Urinary bladder (tissue), 4 donors: ENCODE measurements at places on chromosomes 6 and 20.

GRCh38 chr20:32585586-32586127 lies 524 bp upstream of the NOL4L start:
- DNase-seq: no peak

DNA sequence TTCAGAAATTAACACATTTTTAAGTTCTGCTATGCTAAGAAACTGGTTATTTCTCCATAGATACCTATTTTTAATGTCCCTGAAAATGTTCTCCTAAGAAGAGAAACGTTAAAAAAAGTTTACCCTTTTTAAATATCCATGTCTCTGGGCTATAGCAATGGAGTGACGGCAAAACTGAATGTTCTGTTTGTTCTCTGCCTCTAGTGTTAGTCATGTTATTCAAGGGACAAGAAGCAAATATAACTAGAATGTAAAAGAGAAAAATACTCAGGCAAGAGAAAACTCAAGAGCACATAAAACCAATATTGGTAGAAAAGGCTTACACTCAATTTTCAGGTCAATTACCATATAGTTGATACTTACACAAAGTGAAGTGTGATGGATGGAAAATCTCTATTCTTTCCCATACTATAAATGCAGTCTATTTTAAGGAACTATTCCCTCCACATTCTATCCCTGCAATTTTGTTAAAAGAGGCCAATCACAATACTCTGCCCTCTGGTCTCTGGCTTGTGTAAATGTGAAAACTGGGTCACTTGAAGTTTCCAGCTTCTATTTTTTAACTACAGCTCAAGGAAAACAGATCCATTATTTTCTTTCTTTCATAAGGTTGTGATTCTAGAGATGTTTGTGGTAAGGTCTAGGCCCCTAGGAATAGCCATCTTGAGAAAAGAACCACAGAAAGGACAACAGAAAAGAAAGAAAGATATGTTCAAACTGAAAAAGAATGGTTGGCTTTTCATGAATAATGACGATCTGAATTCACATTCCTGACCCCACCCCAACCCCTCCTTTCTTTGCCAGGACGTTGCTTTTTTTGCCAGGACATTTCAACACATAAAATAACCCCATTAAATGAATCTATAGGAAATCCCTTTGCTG lies 200.3 kb upstream of the FAM83B start:
- DNase-seq: no peak

- DNase-seq: no peak
These were observed 68.3 kb downstream of the ANKRD6 start for GRCh38 chr6:89501222-89501621.

DNA sequence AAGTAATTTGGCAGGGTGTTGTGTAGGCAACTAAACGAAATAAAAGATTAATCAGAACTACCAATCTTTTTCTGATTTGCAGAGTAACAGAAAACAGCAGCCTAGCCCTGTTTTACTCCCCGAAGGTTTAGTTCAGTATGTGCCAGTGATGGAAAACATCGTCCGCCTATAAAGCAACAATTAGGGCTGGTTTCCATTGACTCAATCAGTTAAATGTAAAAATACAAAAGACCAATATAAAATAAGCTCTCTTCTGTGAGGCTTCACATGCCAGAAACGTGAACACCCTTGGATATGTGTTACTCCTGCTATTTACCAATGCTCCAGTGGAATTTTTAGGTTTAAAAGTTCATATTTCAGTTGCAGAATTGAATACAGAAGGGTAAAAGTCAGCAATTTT lies 210.5 kb upstream of the RSPO3 start:
- DNase-seq: no peak

- no peak for DNase-seq
These were observed 140.9 kb downstream of the GJA10 start for GRCh38 chr6:90035047-90035723.

- no peak for DNase-seq
These were observed 395.8 kb downstream of the TFAP2B start for GRCh38 chr6:51214442-51214841.

- no peak for DNase-seq
These were observed 52.2 kb downstream of the TPBG start for GRCh38 chr6:82415820-82416219.

GRCh38 chr20:2224368-2224639 lies 71.5 kb upstream of the TGM3 start:
- DNase-seq: no peak

DNA sequence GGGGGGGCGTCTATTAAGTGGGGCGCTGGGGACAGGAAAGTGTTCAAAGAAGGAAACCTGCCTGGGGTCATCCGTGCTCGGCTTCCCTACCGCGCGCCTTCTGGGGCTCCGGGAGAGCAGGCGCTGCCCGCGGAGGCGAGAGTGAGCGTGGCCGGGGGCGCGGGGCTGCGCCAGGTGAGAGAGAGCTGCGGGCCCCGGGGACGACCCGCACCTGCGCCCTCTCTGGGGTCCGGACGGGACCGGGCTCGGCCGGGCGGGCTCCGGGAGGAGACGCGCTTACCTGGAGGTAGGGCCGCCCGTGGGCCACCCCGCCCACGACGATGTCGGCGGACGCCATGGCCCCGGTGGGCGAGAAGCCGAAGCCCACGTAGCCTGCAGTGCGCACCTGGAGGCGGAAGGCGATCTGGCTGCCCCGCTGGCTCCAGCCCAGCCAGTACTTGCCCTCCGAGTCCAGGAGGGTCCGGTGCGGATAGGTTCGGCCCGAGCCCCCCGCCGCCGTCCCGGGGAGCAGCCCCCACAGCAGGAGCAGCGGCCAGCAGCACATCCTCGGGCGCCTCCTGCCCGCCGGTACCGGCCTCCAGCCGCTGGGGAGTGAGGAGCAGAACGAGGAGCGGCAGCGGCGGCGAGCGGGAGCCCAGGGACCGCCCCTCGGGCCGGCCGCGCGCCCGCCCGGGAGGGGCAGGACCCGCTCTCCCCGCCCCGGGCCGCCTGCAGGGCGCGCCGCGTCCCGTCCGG lies at the start of gene MOXD1:
Gene MOXD1 (minus strand): TSS at position 593 of the 735 bp plus-strand sequence. CDS start 49 bp downstream, at position 544.
- DNase-seq: no peak

- DNase-seq: no peak
These were observed 83.7 kb upstream of the TMEM30A start for GRCh38 chr6:75368151-75368779.

GRCh38 chr20:14820771-14821170 lies 483.4 kb upstream of the FLRT3 start:
- DNase-seq: no peak

DNA sequence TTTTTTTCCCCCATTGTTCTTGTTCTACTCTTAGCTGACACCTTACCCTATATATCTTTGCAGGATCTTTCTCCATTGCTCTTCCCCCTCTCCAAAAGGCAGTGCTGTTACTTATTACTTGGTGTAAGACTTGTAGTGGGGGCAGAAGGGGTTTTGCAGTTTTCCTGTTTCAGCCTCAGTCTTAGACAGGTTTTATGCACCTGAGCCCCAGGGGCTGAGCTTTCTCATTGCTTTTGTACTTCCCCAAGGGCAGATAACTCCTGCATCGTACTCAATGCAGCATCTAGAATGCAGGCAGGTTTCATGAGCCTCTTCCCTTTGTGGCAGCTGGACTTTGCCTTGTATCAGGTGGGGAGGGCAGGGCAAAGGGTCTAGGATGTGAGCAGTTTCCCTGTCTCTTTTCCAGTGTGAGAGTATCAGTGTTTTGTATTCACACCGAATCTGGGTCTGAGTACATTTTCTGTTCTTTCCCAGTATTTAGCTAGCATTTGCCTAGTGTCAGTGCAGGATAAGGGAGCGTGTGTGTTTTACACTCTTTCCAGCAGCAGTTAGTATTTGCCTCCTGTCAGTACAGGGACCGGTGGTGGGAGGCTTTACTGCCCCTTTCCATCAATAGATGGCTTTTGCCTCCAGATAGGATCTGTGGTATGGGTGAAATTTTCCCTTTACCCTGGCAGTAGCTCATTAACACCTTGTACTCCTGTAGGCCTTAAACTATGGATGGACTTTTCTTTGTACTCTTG lies 19.6 kb downstream of the CYB5R4 start:
- no peak for DNase-seq

GRCh38 chr6:127058027-127058426 lies 60.4 kb upstream of the RSPO3 start:
- no peak for DNase-seq

DNA sequence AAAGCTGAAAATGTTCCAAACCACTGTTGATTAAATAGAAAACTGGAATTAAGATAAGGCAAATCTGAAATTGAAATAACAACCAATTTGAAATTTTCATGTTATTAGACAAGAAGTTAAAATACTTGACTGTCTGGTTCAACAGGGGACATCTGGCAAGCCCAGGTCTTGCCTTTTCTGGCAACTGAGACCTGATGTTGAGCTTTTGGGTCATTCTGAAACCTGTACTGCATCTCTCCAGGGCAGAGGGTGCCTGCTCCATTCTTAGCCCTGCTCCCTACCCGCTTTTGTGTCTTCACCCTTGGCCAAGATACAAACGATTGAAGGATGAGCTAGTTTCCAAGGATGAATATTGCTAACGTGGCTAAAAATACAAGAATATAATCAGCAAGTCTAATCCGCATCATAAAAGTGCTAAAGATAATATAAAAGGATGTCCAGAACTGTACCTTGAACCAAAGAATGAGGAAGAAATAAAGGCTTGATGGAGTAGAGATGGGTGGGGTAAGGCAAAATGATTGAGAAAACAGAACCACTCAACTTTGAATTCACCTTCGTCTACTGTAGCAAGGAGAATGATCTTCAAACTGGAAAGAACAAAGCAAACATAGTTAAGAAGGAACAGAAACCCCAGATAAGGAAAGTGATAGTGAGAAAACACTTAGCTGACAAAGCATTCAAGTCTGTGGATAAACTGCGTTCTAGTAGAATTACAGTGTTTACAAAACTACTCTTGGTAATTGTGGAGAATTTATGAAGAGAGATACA lies 109.8 kb upstream of the MAN1A1 start:
- no peak for DNase-seq

- DNase-seq: no peak
These were observed 35.6 kb downstream of the LRRC1 start for GRCh38 chr6:53830366-53830765.

GRCh38 chr6:105817370-105817769 lies 268.8 kb upstream of the PRDM1 start:
- no peak for DNase-seq

GRCh38 chr6:37480951-37481534 lies 18.6 kb downstream of the CCDC167 start:
- no peak for DNase-seq

GRCh38 chr6:42709871-42710270 lies 12.5 kb downstream of the PRPH2 start:
- no peak for DNase-seq

DNA sequence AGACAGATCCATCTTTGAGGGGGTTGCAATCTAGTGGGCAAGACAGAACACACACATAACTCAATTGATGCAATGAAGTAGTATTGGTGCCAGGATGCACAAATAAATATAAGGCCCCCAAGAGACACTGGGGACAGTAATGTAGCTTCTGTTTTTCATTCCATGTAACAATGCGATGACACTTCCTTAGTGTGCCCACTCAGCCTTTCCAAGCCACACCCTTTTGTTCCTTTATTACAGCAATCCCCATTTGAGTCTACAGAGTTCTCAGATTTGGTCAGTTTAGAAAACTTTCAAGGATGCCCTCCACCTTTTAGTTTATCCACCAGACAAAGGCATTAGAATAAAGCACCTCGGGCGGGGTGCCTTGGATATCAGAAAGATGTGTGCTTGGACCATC lies 15.5 kb downstream of the TGM3 start:
- no peak for DNase-seq

DNA sequence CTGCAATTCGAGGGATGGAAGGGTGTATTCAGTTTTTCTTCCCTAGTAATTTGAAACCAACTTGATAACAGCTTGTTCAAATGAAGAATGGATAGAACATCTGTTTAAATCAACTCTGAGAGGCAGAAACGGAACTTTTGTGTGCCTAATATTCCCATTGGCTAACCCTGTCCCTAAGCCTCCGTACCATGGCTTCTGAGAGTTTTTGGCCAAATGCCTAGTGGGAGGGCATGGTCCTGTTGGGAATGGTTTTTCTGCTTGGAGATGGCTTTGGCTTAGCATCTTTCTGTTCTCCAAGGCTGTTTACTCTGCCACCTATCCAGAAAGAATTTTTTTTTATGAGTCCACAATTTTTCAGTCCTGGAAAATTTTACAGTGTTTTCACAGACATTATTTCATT lies 126.7 kb upstream of the MLIP start:
- DNase-seq: no peak

- DNase-seq: no peak
These were observed 181.3 kb upstream of the GMDS start for GRCh38 chr6:2426561-2427340.

- DNase-seq: no peak
These were observed 634 bp downstream of the HSF2 start for GRCh38 chr6:122400121-122400450.

DNA sequence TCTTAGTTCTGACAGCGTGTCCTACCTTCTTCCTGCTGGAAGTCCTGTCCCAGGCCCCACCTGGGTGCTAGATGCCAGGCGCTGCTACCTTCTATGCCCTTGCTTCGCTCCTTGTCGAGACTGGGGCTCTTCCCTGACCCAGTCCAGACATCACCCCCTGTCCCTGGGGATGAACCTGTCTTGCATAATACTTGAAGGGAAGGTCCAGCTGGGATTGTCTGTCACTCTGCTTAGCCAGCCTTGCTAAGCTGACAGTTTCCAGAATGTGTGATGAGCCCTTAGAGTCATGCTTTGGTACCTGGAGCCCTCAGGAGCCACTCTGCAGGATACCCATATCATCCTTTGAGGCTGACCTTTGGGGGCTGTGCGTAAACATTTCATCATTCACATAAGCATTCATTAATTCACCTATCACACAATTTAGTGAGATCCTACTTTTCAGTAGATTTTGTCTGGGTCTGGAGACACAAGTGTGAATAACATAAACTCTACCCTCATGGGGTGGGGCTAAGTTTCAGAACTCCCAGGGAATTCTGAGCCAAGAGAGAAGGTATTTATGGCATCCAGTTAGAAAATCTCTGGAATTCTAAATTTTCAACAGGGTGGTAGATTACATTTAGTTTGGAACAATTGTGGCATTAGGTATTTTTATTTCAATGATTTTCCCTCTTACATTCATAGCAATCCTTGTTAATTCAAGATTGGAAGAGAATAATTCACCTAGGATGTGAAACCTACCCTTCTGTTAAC lies 151.1 kb upstream of the HDAC2 start:
- no peak for DNase-seq

- DNase-seq: no peak
These were observed 28.4 kb downstream of the FBXO5 start for GRCh38 chr6:152954443-152954842.

DNA sequence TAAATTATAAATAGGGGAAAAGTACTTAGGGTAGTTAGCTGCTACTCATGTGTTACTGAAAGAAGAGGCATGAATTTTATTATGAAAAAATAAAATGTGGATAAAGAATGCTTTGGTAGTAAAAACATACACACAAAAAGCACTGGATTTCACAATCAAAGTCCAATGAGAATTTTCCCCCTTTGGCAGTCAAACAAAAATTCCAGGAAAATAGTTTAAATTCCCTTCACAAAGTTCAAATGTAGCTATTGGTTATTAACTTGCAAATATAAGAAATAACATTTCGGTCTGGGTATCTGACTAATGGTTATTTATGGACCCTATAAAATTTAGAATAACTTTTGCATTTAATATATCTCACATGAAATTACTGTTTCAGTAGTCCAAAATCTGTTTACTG lies 210.4 kb downstream of the FOXC1 start:
- no peak for DNase-seq

- DNase-seq: no peak
These were observed 12.0 kb downstream of the LPIN3 start for GRCh38 chr20:41352666-41353065.

GRCh38 chr6:85496009-85496579 lies 46.2 kb downstream of the NT5E start:
- no peak for DNase-seq
